GM12891 (cell line): ENCODE measurements at places on chromosomes 11 and 22.

DNA sequence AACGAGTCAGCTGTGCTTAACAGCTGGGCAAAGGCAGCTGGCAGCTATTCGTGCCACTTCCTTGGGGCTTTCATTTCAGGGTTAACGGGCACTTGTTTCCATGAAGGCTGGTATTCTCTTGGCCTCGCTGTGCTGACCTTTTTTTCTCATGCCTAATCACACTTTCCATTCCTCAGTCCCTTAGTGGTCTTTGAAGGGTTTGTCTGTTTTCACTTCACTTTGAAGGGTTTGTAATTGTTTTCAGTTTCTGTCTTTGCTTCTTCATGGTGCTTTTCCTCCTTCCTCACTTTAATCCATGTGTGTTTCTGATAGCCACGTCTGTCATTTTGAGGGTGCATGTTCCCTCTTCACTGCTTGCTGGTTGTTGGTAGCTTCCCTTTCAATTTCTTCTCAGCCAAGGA lies 24.6 kb downstream of the PPIL2 start:
- DNase-seq = no peak

DNA sequence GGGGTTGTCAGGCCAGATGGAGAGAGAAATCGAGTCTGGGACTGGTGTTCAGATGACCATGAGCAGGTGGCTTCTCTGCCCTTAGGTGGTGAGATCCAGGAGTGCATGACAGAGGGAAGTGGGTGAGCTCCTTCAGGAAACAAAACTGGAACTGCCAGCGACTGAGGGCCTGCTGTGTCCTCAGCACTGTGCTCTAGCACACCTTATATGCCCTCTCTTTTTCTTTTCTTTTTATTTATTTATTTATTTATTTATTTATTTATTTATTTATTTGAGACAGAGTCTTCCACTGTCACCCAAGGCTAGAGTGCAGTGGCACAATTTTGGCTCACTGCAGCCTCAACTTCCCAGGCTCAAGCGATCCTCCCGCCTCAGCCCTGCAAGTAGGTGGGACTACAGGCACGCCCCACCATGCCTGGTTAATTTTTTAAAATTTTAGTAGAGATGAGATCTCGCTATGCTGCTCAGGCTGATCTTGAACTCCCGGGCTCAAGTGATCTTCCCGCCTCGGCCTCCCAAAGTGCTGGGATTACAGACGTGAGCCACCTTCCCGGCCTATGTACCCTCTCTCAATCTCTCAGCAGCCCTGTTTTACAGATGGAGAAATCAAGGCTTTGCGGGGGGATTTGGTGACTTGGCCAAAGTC lies 14.8 kb upstream of the RASD2 start:
- DNase-seq = no peak

DNA sequence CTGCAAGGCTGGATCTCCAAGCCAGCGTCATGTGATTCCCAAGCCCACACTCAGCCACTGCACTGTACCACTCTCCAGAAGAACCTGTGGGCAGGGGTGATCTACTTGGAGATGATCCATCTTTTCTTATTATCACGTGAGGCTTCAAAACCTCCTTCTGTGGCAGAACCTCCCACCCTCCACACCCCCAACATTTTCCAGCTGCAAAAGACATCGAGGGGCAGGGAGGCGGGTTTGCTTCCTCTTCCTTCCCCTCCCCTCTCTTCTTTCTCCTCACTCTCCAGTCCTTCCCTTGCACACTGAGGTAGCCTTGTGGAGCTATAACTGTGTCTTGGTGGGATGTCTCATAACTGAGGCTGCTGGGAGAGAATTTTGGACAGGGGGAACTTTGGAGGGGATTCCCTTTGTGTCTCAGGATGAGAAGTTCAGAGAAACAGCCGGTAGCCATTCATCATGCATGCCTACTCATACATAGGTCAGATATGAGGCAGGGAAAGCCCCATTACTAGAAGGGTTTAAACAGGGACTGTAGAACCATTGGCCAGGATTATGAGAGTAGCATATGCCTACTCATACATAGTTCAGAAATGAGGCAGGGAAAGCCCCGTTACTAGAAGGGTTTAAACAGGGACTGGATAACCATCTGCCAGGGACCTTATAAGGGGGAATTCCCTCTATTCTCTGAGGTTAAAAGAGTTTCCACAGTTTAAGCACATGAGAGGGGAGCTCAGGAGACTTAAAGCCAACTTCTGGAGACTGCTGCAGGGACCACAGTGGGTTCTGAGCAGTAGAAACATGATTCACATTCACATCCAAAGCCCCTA lies 420.7 kb upstream of the CADM1 start:
- no peak for DNase-seq

- DNase-seq = no peak
These were observed 35.7 kb upstream of the POLA2 start for GRCh38 chr11:65226103-65226442.

DNA sequence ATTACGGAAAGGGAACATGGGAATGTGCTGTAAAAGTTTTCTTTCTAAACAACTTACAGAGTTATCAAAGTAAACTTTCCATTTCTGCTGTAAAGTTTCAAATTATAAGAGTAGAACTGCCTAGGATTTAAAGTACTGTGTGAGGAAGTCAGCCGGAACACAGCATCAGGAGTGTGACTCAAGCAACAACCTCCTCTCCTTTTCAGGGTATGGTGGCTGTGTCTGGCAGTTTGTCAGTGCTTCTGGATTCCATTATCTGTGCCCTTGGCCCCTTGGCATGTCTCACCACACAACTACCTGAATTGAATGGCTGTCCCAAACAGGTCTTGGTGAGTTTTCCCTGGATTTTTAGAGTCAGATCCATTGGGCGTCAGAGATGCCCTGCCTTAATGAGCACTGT lies 6.9 kb upstream of the TOM1 start:
- no peak for DNase-seq

- DNase-seq = no peak
These were observed 1528.5 kb downstream of the BRD1 start for GRCh38 chr22:48299124-48299523.

DNA sequence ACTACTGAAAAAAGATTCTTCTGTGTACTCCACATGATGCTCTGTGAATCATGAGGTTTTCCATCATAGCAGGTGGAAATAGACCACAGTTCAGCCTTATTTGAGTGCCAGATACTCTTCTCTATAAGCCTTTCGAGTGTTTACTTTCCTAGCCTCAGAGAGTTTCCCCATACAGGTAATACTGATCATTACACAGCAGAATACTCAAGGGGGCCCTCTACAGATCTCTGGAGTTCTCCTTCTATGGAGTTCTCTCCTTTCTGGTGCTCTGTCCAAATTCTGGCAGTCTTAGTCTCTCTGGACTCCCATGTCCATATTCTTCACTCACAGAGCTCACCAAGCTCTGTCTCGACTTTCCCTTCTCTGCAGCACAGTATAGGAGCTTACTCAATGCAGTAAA lies 175.7 kb upstream of the CARD18 start:
- no peak for DNase-seq

DNA sequence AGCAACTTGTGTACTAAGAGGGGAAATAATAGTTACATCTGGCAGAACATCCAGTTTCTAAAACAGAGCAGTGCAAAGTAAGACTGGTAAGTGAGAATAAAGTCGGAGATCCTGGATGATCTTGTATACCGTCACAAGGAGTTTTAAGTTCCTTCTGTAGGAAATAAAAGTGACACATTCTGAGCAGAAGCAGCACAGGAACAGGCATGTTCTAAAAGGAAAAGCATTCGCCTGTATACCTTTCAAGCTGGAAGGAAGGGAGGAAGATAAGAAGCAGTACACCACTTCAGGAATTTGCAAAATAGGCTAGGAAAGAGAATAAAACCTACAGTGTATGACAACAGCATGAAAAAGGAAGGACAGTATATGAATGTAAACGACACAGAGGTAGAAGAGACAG lies 106.2 kb upstream of the TP53AIP1 start:
- no peak for DNase-seq

DNA sequence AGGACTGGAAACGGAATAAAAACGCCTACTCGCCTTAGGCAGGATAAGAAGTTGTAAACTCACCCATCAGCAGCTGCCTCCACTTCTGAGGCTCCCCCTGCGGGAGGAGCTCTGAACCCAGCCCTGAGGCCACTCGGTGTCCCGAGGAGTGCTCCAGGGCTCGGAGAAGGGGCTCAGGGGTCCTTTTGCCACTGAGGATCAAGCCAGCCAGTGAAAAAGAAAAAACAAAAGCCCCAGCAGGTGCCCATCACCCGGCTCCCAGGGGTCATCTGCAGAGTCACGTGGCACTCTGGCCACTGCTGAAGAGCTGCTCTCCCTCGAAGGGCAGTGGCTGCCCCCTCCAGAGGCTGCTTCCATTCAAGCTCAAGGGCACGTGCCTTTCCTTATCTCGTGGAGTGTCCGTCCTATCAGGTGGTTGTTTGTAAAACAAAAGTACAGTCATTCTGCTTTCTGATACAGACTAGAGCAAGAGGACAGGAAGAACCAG lies 29.0 kb downstream of the NUP50 start:
- DNase-seq = no peak

DNA sequence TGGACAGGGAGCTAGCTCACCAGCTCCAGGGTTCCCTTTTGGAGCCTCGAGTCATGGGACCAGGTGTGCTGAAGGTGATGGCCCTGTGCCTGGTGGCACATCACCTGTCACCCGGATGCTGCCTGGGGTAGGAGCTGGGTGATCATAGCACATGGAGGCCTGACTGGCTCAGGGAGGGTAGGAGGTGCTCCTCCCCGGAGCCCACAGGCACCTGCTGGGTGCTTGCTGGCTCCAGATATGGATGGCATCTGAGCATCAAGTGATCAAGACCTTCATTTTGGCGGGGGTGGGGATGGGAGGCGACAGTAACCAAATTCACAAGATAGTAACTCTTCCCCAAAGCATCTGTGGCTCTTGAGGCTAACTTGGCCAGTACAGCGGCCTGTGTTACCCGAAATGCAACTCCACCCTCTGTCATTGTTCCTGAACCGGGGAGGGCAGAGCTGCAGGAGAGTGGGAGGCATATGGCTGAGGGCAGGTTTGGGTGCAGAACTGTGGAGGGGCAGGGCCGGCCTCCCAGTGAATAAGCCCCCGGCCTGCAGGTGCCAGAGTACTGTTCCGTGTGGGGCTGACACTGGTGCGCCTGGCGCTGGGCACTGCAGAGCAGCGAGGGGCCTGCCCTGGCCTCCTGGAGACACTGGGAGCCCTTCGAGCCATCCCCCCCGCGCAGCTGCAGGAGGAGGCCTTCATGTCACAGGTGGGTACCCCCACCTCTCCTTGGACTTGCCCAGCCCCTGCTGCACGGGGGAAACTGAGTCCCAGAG lies 4.7 kb downstream of the TBC1D10C start:
- no peak for DNase-seq

GRCh38 chr22:38788846-38789245 lies 5.1 kb downstream of the DNAL4 start:
- no peak for DNase-seq

DNA sequence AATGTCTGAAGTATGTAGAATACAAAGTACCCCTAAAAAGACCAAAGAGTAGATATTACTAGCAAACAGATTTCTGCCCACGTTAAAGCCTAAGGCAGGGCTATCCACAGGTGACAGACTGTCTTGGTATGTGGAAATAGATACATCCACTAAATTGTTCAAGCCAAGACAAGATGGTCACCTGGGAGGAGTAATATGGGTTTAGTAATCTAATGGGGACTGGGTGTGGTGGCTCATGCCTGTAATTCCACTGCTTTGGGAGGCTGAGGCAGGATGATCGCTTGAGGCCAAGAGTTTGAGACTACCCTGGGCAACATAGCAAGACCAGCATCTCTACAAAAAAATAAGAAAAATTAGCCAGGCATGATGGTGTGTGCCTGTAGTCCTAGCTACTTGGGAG lies 7.5 kb downstream of the SGSM3 start:
- no peak for DNase-seq

DNA sequence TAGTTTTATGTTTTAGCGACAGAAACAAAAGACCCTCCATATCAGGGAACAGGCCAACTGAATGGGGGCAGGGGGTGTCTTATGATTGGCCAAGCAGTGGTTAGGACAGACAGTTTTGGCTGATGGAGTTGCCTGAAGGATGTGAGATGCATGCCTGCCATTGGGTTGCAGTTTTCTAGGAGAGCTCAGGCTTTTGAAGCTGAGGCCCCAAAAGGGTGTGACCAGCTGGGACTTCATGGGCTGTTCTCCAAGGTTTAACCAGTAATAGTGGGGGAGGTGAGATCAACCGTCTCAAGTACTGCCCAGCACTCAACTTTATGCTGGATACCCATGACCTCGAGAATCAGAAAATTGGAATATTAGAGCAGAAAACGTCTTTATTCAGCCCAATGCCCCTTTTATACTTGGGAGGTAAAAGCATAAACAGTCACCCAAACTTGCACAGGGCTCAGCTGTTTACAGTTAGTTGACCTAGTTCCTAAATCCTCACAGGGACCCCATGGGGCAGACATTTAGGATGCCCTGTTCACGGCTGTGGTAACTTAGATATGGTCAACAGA lies 13.5 kb downstream of the DTX4 start:
- DNase-seq = no peak

DNA sequence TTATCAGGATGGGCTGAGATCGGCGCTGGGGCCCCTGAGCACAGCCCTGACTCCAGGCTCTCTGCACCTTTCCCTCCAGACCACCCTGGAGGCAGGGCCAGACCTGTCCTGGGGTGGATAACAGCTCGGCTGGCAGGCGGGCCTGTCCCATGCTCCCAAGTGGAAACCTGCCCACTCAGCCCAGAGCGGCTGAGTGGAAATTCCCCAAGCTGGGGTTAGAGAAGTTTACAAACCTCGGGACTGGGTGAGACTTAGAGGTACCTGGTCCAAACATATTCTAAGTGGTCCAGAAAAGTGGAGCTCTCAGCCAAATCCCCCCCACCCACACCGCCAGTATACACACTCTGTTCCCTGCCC lies 4.8 kb upstream of the FXYD2 start:
- DNase-seq = no peak

DNA sequence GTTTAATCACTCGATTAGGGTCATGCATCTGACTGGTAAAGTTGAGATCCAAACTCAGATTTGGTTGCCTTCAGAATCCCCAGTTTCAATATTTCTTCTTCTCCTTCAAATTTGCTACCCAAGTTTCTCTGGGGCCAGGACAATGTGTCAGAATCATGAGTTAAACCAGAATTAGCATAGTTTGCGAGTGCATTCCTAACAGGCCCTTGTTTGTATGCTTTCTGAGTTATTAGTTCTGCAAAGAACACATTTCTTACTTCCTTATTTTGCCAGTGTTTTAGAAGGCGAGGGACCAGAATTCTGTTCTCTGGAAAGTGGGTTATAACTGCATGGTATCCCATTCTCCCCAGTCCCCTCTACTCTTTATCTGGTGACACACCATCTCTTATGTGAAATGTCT lies 112.0 kb downstream of the ARL14EP start:
- DNase-seq = no peak

GRCh38 chr22:49155039-49155769 lies 672.5 kb downstream of the BRD1 start:
- no peak for DNase-seq

DNA sequence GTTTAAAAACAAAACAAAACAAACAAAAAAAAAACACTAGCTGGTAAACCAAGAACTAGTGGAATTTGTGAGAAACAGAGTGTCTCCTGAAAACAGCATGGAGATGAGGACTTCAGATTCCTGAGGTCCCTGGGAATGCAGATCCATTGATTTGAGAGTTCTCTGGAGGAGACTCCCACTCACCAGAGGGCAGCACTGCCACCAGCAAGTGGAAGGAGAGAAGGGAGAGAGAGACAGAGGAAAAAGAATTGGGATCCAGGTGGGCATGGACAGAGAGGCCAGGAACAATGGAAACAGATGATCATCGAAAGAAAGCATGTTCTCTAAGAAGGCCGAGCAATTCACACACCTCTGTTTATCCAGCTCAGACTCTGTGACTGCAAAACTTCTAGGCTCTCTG lies 31.8 kb downstream of the ETS1 start:
- no peak for DNase-seq
